Activated CD4-positive, alpha-beta T cell treated with anti-CD3 and anti-CD28 coated beads, Interleukin-2, amount 50 U/mL, for 1 hour (primary cell): ENCODE measurements at places on chromosomes 2 and 18.

- no peak for DNase-seq
Observed at GRCh38 chr2:33256162-33256755, 220.2 kb upstream of the RASGRP3 start.

- DNase-seq, result no peak
Observed at GRCh38 chr2:130389783-130390182, 33.9 kb downstream of the PTPN18 start.

- DNase-seq, result no peak
Observed at GRCh38 chr2:113183264-113183663, 9.5 kb downstream of the PSD4 start.

DNA sequence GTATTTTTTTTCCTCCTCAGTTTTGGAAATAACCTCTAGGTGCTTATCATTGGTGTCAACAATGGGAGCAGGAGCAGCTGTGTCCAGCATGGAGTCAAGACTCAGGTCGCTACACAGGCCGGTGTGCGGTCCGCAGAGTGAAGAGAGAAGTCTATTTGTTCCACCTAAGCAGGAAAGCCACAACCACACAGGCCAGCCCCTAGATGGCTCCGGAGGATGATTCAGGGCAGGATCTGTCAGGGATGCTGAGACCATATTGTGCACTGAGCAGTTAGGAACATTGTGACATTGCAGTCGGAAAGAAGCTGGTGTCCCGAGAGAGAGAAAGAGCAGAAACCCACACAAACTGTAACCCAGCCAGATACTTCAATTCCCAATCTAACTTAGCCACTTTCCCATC is 136.9 kb downstream of the GAREM1 start:
- no peak for DNase-seq

DNA sequence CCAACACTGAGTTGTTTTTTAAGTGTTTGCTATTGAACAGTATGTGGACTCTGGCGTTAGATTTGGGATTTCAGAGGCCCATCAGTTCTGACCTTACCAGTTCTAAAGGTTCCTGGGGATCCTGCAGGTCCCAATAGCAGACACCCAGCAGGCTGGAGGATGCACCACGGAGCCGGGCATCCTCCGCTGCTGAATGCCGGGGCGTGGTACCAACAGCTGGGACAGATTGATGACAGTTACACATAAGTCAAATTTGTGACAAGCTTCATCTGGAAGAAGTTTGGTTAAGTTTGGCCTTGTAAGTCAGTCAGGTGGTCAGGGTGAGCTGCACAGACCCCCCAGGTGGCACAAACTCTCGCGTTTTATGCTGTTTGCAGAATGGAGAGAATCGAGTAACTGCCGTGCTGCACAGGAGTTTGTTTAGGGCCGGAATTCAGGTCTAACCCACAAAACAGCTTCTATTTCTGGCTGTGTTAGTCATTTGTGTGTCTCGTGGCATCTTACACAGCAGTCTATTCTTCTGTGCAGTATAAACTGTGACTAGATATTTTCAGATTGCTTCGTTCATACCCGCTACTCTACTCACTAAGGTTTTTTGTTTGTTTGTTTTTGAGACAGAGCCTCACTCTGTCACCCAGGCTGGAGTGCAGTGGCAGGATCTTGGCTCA is 19.2 kb downstream of the CTDP1 start:
- no peak for DNase-seq

- no peak for DNase-seq
Observed at GRCh38 chr2:152383702-152384101, 48.7 kb downstream of the FMNL2 start.
